ENCODE measurements at places on chromosomes 12 and 14.
A peak's percentile ranks its signal among the peaks of the same experiment; 100 is the strongest.

DNA sequence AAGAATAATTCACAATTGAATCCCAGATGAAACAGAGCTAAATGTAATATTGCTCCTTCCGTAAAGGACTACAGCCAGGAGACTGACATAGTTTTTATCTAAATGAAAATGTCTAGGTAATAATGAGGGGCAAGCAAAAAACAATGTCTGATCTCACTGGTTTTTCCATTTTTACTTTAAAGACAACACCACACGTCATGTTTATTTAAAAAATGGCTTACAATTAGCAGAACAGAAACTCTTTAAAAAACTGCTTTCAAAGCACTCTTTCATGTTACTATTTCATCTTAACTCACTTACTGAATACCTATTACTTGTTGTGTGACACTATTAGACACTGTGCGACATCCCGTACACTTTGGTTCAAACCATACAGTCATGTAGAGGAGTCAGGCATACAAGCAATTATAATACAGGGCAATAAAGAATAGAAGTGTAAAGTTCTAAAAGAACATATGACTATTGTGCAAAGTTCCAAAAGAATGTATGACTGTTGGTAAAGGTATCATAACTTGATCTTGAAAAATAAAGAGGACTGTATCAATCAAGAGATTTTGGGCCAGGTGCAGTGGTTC lies 9.1 kb downstream of the BTBD7 start:
- no peak for DNase-seq

DNA sequence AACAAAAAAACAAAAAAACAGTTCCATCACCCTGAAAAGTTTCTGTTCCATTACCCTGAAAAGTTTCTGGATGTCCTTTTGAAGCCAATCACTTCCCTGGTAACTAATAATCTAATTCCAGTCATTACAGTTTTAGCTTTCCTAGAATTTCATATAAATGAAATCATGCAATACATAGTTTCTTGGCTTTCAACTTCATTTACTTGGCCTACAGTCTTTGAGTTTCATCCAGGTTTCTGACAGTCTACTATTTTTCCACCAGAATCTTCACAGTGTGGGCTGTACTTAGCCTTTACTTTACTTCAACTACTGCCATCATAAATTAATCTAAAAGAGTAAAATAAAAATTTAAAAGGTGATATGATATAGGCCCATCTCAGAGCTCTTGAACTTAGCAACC lies 55.5 kb downstream of the RPS6KA5 start:
- DNase-seq: no peak

DNA sequence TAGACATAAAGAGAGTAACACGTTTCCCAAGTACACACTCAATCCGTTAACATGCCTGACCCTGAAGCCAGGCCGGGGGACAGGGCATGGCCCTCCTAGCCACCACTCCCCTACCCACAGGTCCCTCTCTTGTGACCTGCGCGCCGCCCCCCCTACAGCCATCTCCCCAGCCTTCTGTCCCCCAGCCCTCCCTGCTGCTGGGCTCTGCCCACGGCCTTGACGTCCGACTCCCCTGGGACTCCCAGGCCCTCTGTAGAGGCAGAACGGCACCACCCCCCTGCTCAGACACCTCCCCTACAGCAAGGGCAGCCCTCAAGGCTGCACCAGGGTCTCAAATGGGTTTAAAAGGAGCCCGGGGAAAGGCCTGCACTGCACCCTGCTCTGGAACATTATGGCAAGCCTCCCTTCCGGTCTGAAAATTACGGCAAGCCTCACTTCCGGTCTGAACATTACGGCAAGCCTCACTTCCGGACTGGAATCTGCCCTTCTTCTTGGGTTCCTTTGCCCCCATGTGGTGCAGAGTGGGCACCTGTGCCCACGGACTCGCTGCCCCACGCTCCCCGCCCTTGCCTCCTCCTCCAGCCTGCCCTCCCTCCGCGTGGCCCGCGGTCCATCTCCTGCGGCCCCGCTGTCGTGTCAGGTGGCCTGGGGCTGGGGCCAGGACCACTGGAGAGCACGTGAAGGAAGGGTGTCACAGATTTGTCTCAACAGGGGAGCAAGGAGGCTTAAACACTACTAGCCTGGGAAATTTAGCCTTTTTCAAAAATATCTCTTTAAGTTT lies 77.6 kb downstream of the MOK start:
- DNase-seq: no peak

DNA sequence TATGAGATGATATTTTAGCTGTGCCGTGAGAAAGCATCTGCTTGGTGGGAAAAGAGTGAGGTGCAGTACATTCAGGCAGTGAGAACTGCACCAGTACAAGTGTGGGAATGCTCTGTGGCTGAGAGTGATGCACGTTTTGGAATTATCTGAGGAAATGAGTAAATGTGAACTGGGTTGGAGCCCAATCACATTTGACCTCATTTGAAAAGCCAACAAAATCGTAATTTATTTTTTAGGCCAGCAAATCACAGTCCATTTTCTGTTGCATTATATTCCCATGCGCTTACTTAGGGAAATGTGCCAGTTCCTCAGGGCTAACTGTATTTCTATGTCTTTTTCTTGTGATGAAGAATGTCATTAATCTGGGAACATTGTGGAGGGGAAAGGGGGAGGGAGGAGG lies 77.3 kb downstream of the SNAPC1 start:
- DNase-seq: no peak

- peak; percentile 52 for DNase-seq
These were observed 14.5 kb upstream of the FBRSL1 start for GRCh38 chr12:132475304-132476037.

DNA sequence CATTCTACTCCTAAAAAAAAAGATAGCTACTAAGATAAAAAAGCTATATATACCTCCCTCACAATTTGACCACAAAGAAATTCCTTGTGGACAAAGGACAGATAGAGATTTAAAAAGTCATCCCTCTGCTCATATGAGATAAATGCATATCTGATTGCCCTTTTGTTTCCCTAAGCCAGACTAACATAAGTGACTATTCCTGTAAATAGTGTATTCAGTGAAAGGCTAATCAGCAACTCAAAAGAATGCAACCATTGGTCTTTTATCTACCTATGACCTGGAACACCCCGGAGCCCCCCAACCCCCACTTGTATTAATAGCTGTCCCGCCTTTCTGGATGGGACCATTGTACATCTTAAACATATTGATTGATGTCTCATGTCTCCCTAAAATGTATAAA lies 6.3 kb upstream of the TMPO start:
- no peak for DNase-seq

DNA sequence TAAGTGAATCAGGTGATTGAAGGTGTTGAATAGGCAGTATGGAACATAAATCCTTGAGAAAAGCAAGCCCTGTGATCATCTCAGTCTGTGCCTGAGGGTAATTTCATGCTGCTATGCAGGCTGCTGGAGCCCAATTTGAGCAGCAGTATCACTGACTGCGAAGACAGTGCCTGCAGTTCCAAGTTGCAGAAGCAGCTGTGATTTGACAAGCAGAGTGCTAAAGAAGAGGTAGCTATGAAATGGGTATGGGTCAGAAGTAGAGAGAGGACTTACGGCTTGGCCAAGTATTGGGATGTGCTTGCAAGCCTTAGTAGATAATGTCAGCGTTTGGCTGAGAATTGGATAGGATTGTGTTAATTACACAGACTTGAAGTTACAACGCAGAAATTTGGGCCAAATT lies 22.5 kb downstream of the PIK3C2G start:
- no peak for DNase-seq

DNA sequence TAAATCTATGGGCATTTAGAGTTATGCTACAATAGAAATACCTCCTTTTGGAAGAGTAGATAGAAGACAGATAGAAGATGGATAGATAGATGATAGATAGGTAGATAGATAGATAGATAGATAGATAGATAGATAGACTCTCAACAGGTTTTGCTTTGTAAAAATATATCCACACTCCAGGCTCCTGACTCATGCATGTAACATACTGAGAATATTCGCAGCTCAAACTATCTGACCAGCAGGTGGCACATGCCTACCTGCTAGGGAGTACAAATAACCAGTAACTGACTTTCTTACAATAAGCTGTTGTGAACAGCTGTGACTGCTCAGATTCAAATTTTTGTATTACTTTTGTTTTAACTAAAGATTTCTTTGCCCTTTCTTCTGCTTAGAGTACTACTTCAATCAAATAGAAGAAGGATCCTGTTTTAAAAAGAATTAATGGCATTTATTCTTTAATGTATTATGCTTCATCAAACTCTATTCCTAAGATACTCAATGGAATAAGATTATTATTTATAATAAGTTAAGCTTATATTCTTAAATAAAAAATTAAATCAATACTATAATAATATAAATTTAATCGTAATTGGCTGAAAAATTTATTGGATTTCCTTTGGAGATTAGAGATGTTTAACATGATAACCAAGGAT lies 15.8 kb upstream of the CPNE8 start:
- peak; percentile 46 for DNase-seq

GRCh38 chr12:67047634-67048033 lies 221.5 kb upstream of the CAND1 start:
- no peak for DNase-seq

DNA sequence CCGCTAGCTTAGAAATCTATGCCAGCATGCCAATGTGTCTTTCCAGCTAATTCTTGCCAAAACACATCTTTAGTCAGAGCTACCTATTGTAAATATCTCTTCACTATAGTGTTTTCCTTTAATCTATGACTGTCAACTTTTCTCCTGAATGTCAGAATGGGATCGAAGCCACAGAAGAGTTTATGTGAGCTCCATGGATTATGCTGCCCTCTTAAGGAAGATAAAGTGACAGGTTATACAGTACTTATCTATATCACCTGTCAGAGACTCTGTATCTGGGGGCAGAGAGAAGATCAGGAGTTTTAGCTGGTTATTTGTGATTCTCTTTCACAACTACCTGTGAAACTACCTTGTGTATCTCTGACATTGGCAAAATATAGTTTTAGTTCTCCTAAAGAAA lies 204.3 kb upstream of the SEL1L start:
- no peak for DNase-seq

DNA sequence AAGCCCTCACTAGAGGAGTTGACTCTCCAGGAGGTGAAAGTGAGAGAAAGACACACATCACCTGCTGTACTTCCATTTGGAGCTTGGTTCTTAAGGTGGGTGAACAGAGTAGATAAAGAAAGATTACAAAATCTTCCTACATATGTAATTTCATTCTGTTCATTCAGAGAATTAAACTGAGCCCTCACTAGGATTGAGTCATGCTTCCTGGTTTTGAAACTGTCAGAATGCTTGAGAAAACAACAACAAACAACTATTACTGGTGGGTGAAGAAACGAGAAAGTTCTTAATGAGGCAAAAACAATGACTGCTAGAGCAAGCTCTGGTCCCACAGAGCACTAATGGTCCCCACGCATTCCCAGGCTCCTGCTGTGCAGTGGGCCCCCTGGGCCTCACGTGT lies 841.7 kb downstream of the VRK1 start:
- DNase-seq: no peak

- no peak for DNase-seq
These were observed 21.9 kb downstream of the GABARAPL1 start for GRCh38 chr12:10234562-10234961.

GRCh38 chr14:21382886-21383847 lies 652 bp downstream of the SUPT16H start:
- DNase-seq: peak; percentile 66

DNA sequence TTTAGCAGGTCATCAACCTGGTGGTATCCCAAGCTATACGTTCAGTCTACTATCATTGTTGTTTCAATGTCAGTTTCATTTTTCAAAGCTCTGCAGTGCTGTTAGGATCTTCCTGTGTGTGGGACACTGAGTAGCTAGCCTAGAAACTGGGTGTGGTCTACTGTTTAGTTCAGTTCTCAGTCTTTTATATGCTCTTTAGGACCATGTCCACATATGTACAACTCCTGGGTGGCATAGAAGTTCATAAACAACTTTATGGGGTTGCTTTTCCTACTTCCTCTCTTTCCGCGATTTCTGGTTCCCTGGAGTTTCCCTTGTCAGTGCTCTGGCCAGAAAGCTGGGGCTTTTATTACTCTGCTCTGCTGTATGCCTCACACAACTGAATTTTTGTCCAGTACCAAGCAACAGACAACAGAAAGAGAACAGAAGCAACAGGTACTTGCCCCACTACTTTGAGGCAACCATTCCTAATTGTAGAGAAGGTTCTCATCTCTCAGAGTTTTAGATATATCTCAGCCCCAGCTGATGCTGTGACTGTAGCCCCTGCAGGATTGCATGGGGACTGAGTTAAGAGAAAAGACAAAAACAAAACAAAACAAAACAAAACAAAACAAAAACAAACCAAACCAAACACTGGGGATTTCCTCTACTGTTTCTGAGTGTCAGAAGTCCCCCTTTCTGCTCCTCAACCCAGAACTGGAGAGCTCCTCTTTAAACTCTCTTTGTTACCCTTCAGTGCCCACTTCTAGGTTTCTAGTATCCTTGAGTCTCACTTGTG lies 30.3 kb downstream of the MIS18BP1 start:
- no peak for DNase-seq

- no peak for DNase-seq
These were observed 68.6 kb downstream of the ETV6 start for GRCh38 chr12:11718105-11718504.

DNA sequence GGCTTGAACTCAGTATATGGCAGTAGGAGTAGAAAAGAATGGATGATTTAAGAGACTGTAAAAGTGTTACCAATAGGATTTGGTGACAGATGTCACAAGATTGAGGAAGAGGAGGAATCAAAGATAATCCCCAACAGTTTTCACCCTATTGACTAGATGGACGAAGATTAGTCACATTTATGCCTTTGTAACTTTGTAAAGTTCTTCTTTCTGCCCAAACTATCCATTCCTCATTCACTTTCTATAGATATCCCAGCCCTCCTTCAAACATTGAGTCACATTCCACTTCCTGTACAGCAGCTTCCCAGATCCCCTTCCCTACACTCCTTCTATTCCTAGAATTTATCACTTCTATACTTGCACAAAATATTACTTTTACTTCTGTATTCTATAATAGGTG lies 207.9 kb downstream of the BTG1 start:
- DNase-seq: no peak

DNA sequence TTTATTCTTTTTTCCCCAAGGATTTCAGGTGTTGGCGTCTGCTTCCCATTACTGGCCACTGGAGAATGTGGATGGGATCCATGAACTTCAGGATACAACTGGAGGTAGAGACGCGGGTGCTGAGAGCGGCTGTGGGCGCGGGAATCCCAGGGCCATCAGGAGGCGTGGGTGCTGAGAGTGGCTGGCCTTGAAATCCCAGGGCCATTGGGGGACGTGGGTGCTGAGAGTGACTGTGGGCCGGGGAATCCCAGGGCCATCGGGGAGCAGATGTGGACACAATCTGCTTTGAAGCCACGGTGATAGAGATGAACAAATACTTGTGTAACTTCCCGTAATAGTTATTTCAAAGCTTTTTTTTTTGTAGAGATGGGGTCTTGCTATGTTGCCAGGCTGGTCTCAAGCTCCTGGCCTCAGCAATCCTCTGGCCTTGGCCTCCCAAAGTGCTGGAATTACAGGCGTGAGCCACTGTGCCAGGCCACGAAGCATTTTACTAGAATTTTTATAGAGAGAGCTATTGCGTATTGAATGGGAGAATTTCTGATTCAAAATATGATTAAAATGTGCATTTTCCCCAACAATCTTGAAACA lies 12.8 kb downstream of the ADGRD1 start:
- no peak for DNase-seq

GRCh38 chr12:97637770-97638169 lies 175.2 kb downstream of the RMST start:
- no peak for DNase-seq
